ENCODE measurements at places on chromosomes 12 and 14. TPM values are rescaled to one million over a fixed set of nuclear protein-coding genes. Genes with fewer than 3 reads are reported as not detected.

DNA sequence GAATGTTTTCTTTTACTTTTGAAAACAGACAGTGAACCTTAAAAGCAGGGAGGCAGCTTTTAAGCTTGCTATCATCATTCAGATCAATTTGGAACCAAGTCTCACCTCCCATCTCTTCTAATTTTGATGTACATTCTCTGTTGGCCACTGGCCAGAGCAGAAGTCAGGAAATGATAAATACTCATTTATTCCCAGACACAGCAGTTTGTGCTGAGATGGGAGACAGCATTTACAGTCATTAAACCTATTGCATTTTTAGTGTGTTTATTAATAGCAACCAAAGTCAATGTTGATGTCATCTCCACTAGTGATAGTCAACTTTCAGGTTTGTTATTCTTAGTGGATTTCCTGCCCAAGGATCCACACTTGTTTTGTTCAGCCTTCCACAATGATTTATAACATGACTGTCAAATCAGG lies 320.0 kb upstream of the ATP2B1 start:
- DNase-seq: peak; percentile 69

GRCh38 chr12:47900131-47901062 lies 4.4 kb downstream of the VDR start:
- peak; percentile 76 for DNase-seq

DNA sequence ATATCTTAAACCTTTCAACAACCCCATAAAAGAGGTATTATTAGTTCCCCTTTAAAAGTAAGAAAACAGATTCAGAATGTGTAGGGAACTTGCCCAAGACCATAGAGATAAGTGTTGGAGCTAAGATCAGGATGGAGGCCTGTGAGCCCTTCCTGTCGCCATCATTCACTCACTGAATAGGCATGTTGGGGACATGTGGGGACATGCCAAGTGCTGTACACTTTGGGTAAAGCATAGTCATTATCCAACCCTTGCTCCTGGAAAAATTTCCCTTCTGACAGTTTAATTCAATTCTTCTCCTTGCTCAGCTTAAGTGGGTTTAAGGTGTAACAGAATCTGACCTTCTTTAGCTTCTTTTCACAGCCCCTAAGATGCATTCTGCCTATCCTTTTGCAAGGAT lies 28.0 kb upstream of the C12orf42 start:
- peak; percentile 85 for DNase-seq

GRCh38 chr12:15774819-15775218 lies 14.4 kb downstream of the EPS8 start:
- no peak for DNase-seq

DNA sequence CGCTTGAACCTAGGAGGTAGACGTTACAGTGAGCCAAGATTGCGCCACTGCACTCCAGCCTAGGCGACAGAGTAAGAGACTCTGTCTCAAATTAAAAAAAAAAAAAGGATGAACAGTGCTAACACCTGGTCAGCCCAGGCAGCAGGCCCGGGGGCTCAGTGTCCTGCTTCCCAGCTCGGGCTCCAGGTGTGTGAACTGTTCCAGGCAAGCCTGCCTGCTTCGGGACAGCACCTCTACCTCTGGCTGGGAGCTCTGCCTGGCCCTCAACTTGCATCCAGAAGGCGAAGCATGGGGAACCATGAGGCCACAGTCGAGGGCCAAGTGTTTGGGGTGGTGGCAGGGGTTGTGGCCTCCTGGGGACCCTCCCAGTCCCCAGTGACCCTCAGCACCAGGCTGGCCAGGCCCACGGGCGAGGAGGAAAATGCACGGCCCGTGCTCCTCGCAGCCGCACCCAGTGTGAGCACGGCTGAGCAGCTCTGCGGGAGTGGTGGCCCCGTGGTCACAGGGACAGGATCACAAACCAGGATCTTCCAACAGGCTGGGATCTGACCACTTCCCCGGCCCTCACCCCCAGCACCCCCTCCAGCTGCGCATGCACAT lies 15.5 kb downstream of the CDCA4 start:
- no peak for DNase-seq

- DNase-seq: peak; percentile 3
Observed at GRCh38 chr12:41367726-41368405, 179.7 kb downstream of the PDZRN4 start.

Gene FKBP11
- 12.4 TPM for total RNA-seq

Data from bronchial epithelial cell (primary cell).